ENCODE measurements at places on chromosomes 4 and X.

DNA sequence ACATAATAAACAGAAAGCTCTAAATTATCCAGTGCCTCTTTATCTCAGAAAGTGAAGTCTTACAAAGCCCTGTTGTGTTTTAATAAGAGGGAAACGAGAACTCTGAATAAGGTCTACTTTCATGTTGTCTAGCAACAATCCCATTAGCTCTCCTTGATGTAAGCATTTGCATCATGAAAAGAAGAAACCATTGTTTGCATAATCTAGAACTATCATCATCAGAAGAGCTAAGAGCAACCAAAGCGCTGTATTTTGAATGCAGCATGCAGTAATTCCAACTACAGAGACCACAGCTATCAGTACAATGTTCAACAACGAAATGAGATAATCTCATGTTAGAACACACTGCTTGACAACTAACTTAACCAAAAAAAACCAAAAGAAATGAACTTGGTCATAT lies 257.1 kb downstream of the CAMK2D start:
- DNase-seq: no peak

DNA sequence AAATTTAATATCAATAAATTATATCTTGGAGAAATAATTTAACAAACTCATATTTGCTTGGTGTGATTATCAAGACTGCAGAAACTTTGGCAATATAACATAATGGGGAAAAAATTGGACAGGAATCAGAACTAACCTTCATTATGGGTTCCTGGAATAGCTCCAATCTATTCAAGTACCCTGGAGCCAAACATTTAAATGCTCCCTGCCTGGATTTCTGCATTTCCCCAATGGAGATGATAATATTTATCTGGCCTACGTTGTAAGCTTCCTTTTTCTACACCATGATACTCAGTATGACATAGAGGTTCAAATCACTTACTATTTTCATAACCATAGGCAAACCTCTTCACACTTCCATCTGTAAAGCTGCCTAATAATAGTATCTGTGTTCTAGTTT lies 326.8 kb downstream of the TRIML1 start:
- no peak for DNase-seq

GRCh38 chr4:3660086-3660927 lies 105.9 kb upstream of the ADRA2C start:
- DNase-seq: no peak

DNA sequence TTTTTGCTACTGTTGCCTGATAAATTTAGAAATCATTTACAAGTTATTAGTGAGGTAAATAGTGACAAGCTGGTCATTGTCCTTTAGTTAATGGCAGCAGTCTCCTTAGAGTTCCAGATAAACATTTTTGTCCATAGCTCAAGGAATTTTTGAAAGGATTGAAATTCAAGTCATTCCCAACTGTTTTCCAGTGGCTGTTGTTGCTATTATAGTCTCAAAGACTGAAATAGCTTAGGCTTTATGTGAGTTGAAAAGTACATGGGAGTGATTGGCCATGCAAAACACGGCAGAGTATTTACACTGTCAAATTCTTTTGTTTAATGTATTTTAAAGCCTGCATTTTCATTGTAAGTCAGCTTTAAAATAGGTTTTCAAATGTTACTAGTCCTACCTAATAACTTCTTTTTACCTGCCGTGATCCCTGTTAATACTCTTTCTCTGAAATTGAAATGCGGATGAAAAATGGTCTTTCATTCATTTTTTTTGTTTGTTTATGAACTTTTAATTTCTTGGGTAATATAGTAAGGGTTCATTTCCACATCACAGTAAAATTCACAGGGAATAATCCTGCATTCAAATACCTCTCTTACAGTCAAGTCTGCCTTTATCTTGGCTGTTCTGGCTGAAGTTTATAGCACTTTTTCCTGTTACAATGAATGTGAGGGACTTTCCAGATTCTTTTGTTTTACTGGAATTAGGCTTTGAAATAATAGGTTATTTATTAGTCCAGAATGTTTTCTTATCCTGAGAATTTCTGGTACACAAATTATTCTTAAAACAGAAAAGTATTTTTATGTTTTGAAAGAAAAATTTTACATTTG lies 85.1 kb downstream of the PDLIM5 start:
- no peak for DNase-seq

DNA sequence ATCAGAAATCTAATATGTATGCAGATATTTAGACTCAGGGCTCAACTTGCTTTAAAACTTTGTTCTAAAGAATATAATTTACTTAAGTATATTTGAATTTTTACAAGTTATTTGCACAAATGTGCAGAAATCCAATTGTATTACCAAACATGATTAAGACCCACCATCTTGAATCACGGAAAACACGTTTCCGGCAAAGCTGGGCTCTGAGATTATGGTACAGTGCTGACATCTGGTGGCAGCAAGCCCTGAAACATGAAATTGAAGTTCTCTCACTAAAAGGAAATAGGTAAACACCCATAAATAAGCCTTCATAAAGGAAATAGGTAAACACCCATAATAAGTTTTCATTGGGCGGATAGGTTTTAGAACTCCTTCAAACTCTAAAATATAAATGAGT lies 98.3 kb upstream of the MAOA start:
- peak; percentile 45 for DNase-seq

DNA sequence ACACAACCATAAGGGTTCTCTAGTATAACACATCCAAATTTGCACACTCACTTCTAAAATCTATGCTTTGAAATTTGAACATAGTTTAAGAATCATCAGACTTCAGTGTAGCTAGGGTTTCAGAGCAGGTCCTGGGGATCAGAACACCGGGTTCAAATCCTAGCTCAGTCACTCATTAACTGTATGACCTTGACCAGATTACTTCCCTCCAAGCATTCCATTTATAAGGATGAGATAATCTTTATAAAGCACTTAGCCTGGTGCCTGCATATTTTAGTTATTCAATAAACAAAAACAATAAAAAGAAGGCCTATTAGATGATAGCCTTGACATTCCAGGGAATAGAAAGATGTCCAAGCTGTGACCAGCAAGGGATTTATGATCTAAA lies 4.8 kb upstream of the STBD1 start:
- no peak for DNase-seq
